Stimulated activated CD8-positive, alpha-beta memory T cell treated with anti-CD3 and anti-CD28 coated beads, Interleukin-2, amount 100 ng/mL, for 1 hour (primary cell): ENCODE measurements at places on chromosomes 7 and 10.

DNA sequence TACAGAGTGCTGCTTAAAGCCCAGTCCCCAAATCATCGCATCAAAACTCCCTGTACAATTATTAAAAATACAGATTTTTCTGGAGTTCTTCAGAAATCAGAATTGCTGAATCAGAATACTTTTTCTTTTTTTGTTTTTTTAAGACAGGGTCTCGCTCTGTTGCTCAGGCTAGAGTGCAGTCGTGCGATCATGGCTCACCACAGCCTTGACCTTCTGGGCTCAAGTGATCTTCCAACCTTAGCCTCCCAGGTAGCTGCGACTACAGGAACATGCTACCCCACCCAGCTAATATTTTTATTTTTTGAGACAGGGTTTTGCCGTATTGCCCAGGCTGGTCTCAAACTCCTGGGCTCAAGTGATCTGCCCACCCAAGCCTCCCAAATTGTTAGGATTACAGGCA is 3.9 kb downstream of the BBIP1 start:
- no peak for DNase-seq

- DNase-seq, result no peak
Measured at GRCh38 chr10:127161482-127161881, 34.9 kb downstream of the INSYN2A start.

DNA sequence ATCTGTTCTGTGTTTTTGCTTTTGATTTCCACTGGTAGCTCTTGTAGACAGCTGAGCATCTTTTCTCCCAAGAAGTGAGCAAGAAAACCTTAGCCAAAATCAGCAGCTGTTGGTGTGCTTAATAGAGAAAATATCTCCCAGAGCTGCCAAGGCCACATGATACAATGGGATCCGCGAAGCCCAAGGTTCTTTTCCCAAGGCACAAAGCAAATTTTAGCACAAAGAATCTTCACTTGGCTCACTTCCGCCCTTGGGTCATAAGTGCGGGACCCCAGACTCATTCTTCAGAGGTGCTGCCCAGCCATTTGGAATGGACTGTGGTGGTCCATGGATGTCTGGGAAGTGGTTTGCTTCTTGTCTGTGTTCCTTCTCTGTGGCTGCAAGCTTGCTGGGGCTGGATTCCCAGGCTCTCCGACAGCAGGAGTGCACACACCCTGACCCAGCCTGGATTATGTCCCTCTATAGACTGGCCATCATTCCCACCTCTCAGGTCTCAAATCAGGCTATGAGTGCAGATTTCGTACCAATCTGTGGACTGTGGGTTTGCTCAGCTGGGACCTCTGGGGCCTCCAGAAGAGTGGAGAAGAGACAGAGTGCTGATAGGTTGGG is 93.0 kb upstream of the TMEM72 start:
- DNase-seq, result no peak

DNA sequence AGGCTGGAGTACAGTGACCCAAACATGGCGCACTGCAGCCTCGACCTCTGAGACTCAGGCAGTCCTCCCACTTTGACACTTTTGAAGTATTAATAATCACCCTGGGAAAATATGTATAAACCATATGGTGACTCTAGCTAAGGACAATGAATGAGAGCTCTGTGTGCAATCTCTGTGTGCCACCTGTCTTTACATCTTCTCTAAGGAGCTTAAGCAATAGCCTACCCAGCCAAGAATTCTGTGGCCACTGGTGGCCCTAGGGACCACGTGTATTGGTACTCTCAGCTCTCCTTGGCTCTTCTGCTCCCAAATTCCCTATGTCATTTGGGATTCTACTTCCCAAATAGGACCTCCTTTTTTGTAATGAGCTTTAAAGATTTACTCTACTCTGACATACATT is 23.7 kb downstream of the FGF8 start:
- no peak for DNase-seq
